ENCODE measurements at places on chromosomes 6 and 20. TPM values are rescaled to one million over a fixed set of nuclear protein-coding genes. Genes with fewer than 3 reads are reported as not detected.

Gene SNAP25
- 0.23 TPM for total RNA-seq

Gene LIME1
- total RNA-seq: 186 TPM

Gene ZC3H12D
- total RNA-seq: 37.4 TPM

Gene ULBP2
- total RNA-seq: 1.5 TPM

Gene ATP6V1G2
- total RNA-seq: 2.7 TPM

Gene SASH1
- total RNA-seq: 0.98 TPM

- DNase-seq: no peak
Observed at GRCh38 chr6:37007340-37008043, 2.0 kb downstream of the FGD2 start.

- DNase-seq: no peak
Observed at GRCh38 chr20:47468290-47469050, 33.2 kb upstream of the NCOA3 start.

- DNase-seq: no peak
Observed at GRCh38 chr20:4833074-4833728, 111.5 kb downstream of the PRND start.

DNA sequence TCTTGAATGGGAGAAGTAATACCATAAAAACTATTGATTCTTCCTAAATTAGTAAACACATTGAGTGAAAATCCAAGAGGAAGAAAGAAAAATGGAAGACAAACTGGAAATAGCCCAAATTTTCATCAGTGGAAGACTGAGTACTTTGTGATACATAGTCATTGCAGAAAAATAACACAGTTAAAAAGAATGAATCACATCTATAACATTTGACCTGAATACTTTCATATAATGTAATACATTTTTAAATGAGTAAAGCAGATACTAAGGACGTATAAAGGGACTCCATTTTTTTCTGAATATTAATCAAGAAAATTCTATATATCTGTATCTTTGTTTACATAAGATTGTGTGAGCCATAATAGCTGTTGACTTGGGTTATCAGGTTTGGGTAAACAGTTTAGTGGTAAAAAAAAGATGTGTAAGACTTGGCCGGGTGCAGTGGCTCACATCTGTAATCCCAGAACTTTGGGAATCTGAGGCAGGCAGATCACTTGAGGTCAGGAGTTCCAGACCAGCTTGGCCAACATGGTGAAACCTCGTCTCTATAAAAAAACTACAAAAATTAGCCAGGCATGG lies 4.3 kb upstream of the SLC17A2 start:
- DNase-seq: no peak

GRCh38 chr20:1628621-1629020 lies 8.8 kb upstream of the SIRPB1 start:
- DNase-seq: no peak

DNA sequence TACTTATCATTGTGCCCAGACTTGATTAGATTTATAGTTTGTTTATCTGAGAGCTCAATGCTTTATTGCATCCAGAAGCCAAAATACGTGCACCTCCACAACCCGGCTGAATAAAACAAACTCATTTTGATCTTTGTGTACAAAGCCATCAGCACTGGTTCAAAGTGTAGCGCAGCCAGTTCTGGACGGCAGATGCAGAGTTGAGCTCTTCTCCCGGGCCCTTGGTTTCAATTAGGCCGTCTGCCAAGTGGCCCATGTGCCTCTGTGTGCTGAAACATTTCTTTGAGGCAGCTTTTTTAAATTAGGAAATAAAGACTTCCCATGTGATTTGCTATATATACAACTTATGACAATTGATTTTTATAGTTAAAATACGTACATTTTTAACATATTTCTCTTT lies 96.2 kb upstream of the RSPO3 start:
- DNase-seq: no peak

DNA sequence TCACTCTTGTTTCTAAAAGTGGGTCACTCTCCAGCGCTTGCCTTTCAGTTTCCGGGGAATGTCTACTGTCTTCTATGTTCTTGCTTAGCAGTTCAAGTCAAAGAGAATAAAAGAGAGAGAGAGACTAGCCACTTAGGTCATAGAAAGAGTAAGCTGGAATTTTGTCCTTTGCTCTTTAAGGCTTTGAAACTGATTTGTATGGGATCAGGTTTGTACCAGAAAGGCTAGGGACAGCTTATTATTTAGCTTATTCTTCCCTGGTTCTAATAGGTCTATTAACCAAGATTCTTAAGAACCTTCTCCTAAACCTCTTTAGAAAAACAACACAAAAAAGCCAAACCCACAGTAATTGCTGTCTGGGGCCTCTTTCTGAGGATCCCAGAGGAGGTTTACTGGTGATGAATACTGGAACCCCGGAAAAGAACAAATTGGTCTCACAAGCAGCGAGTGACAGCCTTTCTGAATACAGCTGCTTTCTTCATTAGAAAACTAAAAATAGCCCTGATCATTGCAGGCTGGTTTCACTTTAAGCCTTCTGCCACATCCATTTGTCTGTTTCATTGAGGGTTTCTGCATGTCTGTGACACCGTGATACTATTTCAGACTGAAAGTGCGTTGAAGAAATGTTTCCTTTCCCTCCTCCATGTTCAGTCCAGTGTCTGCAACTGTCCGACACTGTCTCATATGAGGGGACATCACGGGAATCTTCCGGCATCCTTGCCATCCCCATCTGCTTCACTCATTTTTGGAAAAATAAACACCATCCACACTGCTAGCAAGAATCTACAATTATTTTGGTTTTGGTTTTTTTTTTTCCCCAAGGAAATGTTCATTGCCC lies 75.1 kb upstream of the ATXN1 start:
- no peak for DNase-seq

DNA sequence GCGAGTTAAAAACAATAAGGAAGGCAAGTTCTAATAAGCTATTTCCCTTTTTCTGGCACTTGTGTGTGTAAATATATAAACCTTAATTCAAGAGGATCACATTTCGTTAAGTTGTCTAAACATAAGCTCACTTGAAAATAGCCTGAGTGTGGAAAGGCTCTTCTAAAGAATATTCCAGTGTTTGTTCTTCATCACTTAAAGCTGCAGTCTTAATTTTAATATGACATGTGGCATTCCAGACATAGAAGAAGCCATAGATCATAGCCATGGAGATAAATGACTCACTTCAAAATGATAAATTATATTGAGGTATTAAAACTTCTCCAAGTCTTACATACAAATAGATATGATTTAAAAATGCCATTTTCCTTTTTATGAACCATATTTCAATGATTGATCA lies 42.1 kb downstream of the IYD start:
- no peak for DNase-seq

DNA sequence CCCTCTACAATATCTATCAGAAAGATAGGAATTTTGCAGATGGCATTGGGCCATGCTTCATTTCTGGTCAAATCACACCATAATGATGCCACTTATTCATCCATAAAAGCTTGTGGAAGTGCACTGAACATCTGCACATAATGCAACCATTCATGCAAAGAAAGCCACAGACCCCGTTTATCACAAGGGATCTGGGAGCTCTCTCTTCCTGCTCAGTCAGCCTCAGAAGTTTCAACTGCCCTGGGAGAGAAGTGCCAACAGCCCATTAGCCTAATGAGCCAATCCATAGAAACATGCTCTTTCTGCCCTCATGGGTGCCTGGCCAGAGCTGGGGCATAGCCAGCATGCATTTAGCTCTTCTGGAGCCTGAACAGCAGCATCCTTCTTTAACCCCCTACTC lies 85.8 kb downstream of the SLC35F1 start:
- DNase-seq: no peak

DNA sequence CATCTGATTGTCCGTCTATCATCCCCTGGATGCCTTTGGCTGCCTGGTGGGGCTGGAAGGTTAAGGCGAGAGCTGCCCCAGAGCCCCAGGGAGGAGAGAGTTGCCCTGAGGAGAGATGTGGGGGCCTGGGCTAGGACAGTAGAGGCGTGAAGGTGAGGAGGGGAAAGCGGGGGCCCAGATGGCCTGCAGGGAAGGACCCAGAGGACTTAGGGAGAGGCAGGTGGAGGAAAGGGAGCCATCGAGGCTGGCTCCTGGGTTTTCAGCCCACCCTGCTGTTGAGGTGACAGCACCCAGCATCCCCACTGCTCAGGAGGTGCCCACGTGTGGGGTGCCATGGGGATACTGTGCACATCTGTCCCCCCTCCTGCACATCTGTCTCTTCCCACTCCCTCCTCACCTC lies 273.7 kb downstream of the TAF4 start:
- DNase-seq: no peak

DNA sequence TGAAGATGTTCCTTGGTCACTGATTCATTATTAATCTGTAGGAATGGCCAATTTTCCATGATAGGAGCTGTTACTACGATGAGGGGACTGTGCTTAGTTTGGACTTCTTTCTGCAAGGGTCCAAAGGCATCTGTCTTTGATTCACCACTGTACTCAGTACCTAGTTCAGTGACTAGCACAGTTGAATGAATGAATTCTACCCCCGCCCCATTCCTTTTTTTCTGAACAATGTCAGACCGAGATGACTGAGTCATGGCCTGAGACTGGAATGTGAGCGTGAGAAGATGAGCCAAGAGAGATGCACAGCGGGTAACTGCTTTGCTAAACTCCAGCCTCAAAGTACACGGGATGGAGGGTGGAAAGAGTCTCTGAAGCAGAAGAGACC lies 419 bp upstream of the SNHG17 start:
- no peak for DNase-seq

GRCh38 chr6:5704708-5705107 lies 302.0 kb downstream of the NRN1 start:
- no peak for DNase-seq

DNA sequence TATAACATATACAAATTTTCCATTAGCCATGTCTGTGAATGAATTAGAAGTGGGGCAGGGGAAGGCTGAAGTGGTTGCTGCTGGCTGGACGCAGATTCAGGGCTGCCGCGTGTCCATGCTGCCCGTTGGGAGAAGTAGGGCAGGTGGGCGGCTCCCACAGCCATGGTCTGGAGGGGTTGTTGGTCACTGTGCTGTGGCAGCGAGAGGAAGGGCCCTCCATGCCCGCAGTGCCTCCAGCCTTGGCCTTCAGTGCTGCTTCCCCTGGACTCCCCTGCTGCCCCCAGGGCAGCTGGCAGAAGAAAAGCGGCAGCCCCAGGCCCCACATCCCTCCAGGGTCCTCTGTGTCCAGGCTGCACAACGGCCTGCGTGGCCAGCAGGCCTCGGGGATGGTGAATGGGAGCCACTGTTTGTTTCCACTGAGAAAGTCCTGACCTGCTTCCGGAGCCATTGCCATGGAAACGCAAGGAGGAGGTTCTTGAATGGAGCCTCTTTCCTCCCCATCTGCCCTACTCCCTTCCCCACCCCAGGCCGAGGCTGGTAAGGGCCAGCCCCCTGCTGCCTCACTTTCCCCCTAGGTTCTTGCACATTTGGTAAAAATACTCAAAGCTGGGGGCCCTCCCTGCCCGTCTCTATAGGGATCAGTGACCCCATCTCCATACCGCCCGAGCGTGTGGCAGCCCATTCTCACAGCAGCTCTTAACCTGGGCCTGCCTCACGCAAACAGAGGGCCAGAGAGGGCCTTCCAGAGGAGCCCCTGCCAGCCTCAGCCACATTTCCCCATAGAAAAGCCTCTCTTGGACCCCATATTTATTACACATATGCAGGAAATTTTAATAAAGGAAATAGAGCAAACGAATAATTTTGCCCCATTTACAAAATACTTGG lies 113.3 kb downstream of the SASH1 start:
- no peak for DNase-seq

DNA sequence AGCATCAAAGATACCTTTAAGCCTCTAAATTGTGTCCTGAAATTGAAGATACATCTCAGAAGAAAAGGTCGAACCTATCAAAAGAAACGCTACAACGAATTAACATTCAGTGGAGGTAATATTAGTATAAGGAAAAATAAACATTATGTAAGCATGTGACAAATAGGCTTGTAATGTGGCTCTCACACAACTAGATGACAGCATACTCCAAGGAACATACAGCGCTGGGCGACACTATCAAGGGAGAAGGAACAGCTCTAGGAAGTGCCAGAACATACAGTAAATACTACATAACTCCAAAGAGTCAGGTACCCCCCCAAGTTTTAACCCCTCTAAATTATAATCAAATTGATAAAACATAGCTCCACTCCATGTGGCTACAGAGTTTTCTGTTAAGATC lies 103.5 kb downstream of the LAMP5 start:
- DNase-seq: no peak

GRCh38 chr6:110643175-110643574 lies 166.8 kb upstream of the SLC22A16 start:
- no peak for DNase-seq

- DNase-seq: no peak
Observed at GRCh38 chr6:129006724-129007514, 124.0 kb downstream of the LAMA2 start.

GRCh38 chr20:42873259-42873658 lies 316.4 kb downstream of the PTPRT start:
- no peak for DNase-seq

- no peak for DNase-seq
Observed at GRCh38 chr6:139591075-139591865, 216.8 kb upstream of the CITED2 start.

DNA sequence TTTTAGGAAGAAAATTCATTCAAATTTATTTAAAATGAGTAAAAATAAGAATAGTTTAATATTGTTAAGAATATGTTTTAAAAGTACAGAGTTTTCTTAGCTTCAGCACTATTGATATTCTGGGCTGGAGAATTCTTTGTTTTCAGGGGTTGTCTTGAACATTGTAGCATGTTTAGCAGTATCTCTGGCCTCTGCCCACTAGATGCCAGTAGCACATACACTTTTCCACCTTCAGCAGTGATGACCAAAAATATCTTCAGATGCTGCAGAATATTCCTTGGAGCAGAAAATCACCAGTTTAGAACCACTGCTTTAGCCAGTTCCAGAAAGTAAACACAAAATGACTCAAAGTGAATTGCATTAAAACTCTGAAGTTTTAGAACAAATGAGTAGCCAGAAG lies 19.4 kb upstream of the SDHAF4 start:
- no peak for DNase-seq

DNA sequence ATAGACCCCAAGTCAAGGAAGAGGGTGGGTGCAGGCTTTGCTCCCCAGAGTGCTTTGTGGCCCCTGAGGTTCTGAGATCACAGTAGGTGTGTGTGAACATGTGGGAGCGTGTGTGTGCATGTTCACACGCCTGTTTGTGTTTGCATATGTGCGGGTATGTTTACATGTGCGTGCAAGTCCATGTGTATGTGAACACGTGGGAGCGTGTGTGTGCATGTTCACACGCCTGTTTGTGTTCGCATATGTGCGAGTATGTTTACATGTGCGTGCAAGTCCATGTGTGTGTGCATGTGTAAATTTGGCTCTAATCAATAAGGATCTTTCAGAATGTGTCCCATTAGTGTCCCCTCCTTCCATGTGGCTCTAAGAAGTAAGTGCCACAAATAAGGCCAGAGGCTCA lies 41.4 kb upstream of the PCMTD2 start:
- no peak for DNase-seq

DNA sequence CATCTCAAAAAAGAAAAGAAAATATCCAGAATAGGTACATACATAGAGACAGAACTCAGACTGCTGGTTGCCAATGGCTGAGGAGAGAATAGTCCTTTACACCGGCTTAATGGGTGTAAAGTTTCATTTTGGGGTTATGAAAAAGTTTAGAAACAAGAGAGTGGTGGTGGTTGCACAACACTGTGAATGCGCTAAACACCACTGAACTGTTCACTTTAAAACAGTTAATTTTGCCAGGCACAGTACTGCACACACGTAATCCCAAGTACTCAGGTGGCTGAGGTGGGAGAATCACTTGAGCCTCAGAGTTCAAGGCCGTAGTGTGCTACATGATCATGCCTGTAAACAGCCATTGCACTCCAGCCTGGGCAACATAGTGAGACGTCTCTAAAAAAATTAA lies 7.6 kb downstream of the ILRUN start:
- DNase-seq: no peak

All from activated CD4-positive, alpha-beta memory T cell treated with anti-CD3 and anti-CD28 coated beads, Interleukin-2, amount 10 ng/mL, durations not matched to agents 7 days and 5 days (primary cell).